ENCODE measurements at places on chromosomes 4 and X.

GRCh38 chr4:184722798-184723197 is 11.1 kb downstream of the CENPU start:
- DNase-seq = no peak

DNA sequence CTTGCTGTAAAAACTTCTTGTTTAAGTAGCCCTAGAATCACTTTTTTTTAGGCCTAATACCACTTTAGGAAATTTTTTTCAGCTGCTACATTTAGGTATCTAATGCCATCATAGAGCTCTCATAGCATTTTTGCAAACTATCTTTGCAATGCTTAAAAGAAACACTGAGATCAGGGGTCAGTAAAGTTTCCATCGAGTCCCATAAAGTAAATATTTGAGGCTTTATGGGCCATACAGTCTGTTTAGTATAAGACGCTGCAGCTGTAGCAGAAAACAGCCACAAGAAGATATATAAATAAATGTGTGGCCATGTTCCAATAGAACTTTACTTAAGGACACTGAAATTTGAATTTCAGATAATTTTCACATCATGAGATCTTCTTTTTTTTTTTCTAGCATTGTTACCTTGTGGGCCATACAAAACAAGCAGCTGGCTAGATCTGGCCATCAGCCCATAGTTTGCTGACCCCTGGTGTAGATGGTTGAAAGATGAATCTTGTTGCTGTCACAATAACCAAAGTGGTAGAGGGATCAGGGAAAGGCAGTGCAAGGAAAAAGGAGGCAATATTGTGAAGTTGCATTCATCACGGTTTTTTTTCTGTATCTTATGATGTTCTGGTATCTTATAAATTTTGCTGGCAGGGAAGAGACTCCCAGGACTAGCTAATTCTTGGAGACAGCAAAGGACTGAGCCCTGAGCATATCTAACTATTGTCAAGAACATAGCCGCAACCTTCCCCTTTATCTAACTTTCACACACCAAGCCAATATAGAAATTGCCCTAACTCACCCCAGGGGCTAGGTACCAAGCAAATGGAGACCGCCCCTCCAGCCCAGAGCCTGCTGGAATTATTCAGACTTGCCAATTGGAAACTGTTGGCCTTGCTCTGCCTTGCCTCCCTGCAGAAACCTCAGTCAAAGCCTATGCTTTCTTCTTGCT is 46.6 kb downstream of the RASGEF1B start:
- DNase-seq = no peak

DNA sequence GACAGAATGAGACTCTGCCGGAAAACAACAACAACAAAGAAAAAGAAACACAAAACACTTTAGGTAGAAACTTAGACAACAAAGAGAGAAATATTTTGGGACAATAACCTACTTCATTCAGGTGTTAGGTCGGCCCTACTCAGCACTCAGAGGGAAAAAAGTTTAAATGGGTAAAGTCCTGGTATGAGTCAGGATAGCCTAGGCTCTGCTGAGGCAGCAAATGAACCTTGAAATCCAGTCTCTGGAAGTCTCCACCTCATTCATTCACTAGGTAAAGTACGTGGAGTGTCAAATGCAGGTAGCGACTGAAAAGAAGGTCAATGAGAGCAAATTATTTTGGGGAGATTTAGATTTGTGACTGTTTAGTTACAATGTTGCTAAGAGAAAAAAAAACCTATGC is 127.4 kb downstream of the FHDC1 start:
- no peak for DNase-seq

- no peak for DNase-seq
These were observed 20.5 kb upstream of the SUPT20HL1 start for GRCh38 chrX:24339911-24340310.

DNA sequence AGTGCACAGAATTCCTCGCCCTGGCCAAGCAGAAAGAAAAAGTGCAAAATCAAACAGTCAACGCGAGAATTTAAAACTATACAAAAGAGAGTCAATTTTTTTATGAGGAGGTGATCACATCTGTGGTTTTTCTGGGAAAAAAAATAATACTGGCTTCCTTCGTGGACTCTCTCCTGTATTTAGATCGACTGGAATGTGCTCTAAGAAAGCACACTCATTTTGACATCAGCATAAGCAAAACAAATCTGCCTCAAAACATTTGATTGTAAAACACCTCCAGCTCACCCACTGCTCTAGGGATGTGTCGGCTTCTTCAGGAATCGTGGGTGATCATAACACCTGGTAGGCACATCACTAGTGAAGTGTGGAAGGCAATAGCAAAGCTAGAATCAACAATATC is 417.4 kb upstream of the FAT1 start:
- DNase-seq = no peak

DNA sequence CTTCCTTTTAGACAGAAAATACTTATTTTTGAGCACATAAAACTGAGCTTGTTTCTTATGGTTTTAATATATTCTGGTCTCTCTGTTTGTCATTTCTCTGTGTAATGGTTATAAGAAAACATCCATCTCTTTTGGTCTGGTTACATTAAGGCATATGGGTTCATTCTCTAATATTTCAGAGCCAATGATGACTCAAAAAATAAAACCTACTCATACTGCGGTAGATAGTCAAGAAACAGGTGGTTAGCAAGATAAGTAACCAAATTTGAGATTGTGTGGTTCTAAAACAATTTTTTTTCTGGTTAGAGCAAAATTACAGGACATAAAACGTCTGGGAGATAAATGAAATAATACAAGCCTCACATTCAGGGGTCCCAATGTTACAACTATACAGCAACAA is 654.5 kb downstream of the STIM2 start:
- DNase-seq = no peak

- DNase-seq = no peak
These were observed 1.8 kb upstream of the TMEM164 start for GRCh38 chrX:110000847-110001713.

- no peak for DNase-seq
These were observed 837 bp downstream of the CITED1 start for GRCh38 chrX:72304877-72305276.

- DNase-seq = no peak
These were observed 661 bp downstream of the SPIN4 start for GRCh38 chrX:63350465-63350877.

DNA sequence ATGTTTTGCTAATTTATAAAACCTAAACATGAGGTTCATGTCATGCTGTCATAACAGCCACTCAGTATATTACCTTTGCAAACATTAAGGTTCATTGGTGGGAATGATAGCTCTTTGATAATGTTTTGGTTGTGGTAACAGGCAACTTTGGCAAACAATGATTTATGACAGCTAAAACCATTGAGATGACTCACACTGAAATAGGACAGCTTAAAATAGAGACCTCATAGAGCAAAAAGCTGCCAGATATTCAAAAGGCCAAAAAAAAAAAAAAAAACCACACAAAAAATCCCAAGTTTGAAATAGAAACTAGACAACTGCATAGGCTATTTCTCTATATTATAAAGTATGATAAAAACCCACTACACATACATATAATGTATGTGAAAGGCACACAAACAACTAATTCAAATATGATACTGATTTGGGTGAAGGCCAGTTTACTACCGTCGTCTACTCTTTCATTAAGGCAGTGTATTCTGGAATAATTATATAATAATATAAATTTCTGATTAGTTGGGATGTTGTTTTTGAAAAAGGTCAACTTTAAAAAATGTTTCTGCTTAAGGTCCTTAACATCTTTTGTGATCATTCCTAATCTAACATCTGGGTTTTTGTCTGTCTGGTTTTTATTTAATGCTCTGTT is 646.0 kb upstream of the PITX2 start:
- no peak for DNase-seq

DNA sequence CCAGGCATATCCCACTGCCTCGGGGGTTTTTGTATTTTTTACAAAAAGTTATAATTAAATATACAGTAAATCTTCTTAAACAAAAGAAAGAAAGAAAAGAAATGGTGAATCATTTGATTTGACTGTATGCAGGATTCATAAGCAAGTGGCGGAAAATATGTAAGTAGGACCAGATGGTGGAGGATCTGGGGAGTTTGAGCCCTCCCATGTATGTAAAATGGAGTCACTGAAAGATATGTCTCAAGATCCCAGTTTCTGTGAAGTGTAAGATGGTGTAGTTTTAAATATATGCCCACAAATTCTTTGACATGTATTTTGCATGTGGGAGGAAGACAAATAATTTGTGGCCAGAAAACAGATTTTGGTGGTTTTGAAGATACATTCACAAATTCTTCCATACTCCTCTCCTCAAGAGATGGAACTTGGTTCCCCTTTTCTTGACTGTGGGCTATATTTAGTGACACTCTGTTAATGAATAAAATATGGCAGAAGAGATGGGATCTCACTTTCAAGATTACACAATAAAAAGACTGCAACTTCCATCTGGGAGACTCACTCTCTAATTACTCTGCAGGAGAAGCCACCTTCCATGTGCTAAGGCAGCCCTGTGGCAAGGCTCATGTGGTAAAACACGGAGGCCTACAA is 133.6 kb upstream of the S100G start:
- DNase-seq = no peak

- DNase-seq = no peak
These were observed 252.9 kb upstream of the SMIM31 start for GRCh38 chr4:164501074-164501473.

DNA sequence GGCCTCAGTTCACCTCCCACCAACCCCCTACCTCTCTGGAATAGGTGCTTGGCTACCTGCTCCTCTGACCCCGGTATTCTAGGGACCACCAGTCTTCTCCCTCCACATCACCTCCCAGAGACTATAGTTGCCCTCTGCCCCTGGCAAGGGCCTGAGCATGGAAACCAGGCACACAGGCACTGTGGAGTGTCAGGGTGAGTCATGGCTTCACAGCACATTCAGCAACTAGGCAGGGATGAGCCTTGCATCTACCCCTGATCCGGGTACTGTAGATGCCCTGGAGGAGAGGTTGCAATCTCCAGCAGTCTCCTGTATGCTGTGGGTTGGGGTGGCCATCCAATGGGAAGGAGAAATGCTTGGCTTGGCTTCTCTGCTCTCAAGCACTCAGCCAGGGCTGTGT is 472.7 kb downstream of the IDS start:
- no peak for DNase-seq

DNA sequence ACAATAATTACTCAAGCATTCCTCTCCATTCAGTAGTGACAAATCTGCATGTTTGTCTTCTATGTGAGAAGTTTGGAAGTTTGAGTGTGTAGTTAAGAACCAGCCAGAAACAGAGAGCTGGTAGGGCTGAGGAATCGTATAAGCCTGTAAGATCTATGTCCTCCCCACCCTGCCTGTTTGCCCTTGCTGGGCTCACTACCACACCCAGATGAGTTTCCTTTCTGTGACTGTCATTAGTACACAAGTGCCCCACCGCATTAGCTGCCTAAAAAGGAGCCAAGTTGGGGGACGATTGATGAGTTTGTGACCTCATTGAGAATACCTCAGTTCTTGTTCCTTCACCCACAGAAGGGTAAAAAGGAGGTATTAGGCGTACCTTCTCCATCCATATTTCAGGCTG is 28.3 kb downstream of the DOCK11 start:
- DNase-seq = peak; percentile 3

GRCh38 chr4:181684310-181684709 is 558.9 kb upstream of the TENM3 start:
- DNase-seq = no peak

- no peak for DNase-seq
These were observed 62.5 kb downstream of the RLIM start for GRCh38 chrX:74551934-74552333.

DNA sequence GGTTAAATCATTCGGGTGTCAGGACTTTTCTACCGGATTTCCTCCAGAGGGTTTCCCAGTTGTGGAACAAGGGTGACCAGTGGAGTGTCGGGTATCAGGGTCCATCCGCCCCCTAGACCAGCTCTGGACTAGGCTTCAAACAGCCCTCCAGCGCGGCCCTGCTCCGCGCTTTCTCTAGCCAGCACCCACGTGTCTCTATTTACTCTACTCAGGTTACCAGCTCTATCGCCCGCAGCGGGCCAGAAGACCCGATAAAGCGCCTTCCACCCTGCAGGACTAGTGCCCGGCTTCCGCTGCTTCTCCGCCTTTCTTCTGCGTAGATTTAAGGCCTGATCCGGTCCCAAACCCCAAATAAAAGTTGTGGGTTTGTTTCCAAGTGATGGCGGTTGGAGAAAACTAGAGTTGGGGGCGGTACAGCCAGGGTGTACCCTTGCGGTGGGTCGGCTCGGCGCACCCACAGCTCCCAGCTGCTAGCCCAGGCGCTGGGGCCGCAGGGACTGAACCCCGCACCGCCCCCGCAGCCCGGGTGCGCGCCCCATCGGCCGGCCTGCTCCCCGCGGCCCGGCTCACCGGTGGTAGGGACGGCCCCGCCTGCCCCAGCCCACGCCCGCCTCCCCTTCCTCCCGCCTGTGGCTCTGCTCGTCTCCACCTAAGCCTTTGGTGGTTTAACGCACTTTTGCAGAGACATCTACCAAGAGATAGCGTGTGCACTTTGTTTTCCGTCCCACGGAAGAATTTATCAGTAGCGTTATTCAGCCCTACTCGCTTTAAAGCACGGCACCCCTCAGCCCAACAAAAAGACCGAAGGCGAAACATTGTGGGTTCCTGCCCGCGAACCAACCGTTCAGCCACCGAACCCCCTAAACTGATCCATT is 2.1 kb downstream of the LEF1 start:
- peak; percentile 68 for DNase-seq

- no peak for DNase-seq
These were observed 99.2 kb downstream of the JADE1 start for GRCh38 chr4:128908735-128909134.

DNA sequence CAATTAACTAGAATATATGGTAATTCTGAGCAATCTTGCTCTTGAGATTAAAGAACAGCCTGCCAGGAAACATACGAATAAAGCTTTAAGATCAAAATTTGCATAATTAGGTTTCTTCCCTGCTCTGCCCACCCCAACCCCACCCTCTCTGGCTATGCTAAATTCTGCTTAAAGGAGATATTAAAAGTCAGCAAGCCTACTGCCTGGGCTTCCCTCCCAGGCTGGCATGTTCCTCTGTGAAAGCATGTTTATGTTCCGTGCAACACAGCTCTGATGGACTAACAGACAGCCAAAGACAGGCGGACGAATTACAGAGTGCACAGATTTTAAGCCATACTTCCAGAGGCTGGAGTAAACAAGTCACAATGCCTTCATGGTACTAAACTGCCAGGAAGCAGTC is 28.4 kb downstream of the CD99L2 start:
- no peak for DNase-seq

- no peak for DNase-seq
These were observed 353.2 kb downstream of the PDHA2 start for GRCh38 chr4:96193061-96193460.

GRCh38 chr4:159829184-159829583 is 726.3 kb downstream of the RAPGEF2 start:
- DNase-seq = no peak

DNA sequence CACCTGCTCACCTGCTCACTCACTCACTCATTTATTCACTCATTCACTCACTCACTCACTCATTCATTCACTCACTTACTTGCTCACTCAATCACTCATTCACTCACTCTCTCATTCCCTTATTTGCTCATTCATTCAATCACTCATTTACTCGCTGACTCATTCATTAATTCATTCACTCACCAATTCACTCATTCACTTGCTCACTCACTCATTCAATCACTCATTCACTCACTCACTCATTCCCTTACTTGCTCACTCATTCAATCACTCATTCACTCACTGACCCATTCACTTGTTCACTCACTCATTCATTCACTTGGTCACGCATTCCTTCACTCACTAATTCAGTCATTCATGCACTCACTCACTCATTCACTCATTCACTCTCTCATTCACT is 88.7 kb upstream of the AFAP1 start:
- no peak for DNase-seq

- no peak for DNase-seq
These were observed 55.7 kb upstream of the PPARGC1A start for GRCh38 chr4:23945451-23946017.
